ENCODE measurements at places on chromosomes 6 and 20.

DNA sequence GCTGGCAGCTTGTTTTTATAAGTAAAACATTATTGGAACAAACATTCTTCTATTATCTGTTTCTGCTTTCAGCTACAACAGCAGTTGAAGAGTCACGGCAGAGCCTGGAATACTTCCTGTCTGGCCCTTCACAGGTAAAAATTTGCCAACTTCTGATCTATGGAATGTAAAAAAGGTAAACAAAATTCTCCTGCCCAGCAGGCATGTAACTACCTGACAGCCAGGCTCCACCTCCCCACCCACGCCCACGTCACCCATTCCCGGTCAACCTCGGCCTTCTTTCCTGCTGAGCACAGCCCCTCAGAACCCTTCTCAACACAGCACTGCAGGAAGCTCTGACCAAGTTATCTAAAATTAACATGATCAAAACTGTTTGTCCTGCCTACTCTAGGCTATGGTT, 166.0 kb downstream of the DLL1 start:
- no peak for DNase-seq

GRCh38 chr6:42306439-42307140, 88.9 kb upstream of the MRPS10 start:
- no peak for DNase-seq

DNA sequence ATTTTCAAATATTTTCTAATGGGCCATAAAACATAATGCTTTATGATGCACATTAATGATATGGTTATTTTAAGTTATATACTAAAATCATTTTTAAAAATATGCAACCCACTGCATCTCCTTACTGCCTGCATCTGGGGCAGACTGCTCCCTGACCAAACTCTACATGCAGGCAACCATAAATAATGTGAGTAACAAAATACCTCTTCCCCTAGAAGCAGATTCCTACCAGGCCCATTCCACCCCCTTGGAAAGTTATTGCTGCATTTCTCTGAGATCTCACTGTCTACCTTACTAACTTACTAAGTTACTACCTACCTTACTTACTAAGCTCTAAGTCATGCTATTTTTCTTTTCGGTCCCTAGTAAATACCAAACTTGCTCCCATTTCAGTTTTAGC, 71.8 kb downstream of the ATG5 start:
- no peak for DNase-seq

- DNase-seq = no peak
These were observed 233.8 kb downstream of the LRFN2 start for GRCh38 chr6:40353197-40353966.

DNA sequence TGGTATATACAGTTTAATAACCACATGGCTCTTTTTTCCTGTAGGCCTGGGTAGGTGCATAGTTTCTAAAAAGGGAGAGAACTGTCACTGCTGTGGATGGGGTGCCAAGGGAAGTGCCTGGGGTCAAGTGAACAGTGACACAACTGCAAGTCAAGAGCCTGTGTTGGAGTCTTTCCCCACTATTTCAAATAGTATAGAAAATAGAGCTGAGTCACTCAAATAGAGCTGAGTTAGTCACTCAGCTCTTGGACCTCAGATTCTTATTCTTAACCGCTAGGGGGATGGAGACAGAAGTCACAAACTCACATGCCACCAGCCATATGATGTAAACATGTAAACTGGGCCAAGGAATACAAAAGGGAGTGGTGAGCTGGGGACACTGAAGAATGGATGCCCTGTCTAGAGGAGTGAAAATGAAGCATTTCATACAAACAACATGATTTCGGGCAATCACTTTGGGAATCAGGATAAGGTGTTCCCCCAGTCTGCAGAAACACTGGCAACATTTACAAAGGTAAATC, 2.1 kb downstream of the NQO2 start:
- DNase-seq = no peak

DNA sequence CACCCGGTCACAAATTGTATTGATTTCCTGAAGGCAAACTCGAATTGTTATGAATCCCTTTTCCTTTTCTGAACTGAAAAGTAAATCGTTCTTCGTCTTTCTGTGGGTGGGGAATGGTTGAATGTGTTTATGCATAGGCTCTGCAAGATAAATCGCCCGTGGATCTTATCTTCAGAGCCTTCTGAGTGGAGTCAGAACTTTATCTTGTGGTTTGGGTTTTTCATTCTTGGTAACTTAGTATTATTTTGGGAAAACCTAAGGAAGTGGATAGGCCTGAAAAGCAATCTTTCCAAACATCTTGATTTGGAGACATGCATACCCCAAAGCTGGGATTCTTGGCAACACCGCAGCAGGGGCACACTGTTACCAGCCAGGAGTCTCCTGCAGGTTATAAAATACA, 122.4 kb downstream of the MAP3K7 start:
- DNase-seq = no peak

DNA sequence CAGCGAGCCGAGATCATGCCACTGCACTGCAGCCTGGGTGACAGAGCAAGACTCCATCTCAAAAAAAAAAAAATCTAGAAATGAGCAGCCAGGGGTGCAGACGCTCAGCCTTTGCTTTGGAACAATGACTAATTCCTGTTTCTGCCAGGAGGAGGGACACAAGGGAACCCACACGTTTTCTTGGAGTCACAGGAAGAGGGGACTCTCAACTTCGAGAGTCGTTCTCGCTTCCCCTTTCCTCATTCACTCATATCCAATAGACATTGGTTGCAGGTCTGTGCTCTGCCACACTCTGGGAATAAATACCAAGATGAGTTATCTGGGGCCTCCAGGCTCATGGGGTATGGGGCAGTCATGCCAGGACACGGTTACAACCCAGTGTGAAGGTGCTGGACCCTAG, 91.5 kb upstream of the RREB1 start:
- no peak for DNase-seq

- DNase-seq = no peak
These were observed 47.5 kb downstream of the RNASET2 start for GRCh38 chr6:166908811-166909210.

DNA sequence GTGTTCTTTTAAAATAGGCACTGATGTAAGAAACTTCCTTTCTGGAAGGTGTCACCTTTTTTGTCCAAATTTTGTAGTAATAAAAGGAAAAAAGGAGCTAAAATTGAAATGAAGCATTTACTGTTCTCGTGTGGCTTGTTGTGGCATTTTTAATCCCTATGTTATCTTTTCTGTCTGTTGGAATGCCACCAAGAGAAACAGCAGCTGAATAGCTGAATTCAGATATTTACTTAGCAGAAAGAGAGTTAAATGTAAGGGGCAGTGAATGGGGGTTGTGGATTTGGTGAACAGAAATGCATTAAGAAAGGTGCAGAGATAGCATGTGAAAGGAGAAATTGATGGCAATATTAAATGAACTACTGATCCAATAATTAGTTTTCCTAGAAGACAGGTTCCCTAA, 573.6 kb upstream of the EPHA7 start:
- no peak for DNase-seq

DNA sequence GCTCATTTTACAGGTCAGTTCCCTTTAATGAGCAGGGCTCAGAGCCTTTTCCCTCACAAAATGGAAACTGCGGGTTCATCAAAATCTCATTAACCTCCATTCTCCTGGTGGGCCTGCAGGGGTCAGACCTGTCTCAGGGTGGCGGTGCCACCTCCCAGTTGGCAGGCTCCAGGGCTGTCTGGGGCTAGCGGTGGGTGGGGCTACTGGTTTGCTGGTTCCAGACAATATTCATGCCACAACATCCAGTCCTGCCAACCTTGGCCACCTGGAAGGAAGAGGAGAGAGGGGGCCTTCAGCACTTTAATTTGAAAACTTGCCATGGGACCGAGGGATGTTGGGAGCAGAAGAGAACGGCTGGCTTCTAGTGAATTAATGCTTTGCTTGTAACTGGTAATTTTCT, 41.9 kb upstream of the CTNNBL1 start:
- peak; percentile 35 for DNase-seq

- DNase-seq = no peak
These were observed 171.4 kb downstream of the ZFAND3 start for GRCh38 chr6:37990762-37991525.

GRCh38 chr6:142913036-142913510, 31.9 kb downstream of the HIVEP2 start:
- DNase-seq = no peak

- DNase-seq = peak; percentile 79
These were observed 945 bp downstream of the PHF10 start for GRCh38 chr6:169723200-169723909.

DNA sequence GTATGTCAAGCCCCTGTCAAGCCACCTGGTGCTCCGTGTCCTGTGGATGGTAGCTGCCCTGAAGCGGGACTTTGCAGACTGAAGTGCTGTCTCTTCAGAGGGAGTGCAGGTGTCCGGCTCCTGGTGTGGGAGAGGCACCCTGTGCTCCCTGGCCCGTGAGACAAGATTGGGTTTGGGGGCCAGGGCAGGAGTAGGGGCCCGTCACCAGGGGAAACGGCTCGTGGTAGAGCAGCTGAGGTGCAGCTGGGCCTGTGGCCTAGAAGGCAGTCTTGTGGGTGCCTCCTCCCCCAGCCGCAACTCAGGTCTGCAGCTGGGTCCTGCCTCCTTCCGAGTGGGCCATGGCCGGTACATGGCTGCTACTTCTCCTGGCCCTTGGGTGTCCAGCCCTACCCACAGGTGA, at the start of gene PTCRA:
Gene PTCRA (plus strand): TSS at position 322 of the 400 bp plus-strand sequence. CDS start 17 bp downstream, at position 339.
- DNase-seq = no peak

DNA sequence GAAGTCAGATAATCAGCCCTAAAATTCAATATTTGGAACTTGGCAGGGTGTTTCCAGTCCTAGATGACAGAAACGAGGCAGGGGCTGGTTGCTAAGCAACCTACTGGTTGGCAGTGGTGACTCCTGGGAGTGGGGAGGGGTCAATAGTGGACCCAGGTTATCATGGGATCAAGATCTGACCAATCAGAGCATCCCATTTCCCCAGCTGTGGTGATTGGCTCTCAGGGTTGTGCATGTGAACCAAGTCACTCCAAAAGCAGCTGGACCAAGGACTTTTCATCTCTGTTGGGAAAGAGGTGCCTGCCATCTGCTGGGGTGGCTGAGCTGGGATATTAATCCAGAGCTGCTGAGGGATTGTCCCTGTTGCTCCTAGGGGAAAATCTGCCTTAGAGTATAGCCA, 253.4 kb downstream of the PREX1 start:
- DNase-seq = no peak

DNA sequence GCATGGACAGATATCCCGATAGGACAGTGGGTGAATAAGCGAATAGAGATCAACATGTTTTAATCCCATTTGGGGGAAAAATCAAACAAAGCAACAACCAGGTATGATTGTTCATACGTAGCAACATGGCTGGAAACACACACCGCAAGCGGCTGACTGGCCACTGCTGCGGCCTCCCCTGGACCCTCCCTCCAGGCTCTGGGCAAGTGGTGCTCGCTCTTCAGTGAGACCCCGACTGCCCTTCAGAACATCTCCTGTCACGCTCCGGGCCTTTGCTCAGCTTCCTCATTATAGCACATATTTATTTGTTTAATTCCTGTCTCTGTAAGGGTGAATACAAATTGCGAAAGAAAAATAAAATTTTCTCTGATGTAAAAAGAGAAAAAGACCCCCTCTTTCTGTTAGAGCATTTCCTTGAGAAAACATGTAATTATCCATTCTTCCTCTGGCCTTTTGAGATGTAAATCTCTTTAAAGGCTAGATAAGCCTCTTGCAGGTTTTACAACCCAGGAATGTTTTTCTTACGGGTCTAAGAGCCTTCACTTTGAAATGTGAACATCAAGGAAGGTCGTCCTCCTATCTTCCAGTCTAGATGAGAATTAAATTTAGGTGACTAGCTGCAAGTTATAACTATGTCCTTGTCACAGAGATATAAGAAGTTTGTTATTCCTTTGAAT, 11.0 kb upstream of the FAM210B start:
- no peak for DNase-seq

- no peak for DNase-seq
These were observed 98.0 kb upstream of the TMEM30A start for GRCh38 chr6:75382634-75382900.

All from left colon (tissue), 2 donors.